Dermis lymphatic vessel endothelial cell (primary cell): ENCODE measurements at places on chromosomes 1 and 21. TPM values are rescaled to one million over a fixed set of nuclear protein-coding genes. Genes with fewer than 3 reads are reported as not detected.

GPR37L1 gene
- not detected in 2 replicates for total RNA-seq

IGFN1 gene
- total RNA-seq, result not detected in 2 replicates

MPZ gene
- 1.3 and 1.7 TPM in 2 replicates for total RNA-seq

TNFAIP8L2 gene
- total RNA-seq, result 0.11 TPM in 1 of 2 replicates, not detected in the other

SPSB1 gene
- total RNA-seq, result 20.7 and 59.5 TPM in 2 replicates

AMY1C gene
- total RNA-seq, result not detected in 2 replicates

FCGR2B gene
- not detected in 2 replicates for total RNA-seq

ZBED6 gene
- 15.5 and 18.1 TPM in 2 replicates for total RNA-seq

ANKRD65 gene
- 0.11 and 0.34 TPM in 2 replicates for total RNA-seq

PGLYRP4 gene
- total RNA-seq, result not detected in 2 replicates

HMGB4 gene
- total RNA-seq, result not detected in 2 replicates

CYP4A11 gene
- not detected in 2 replicates for total RNA-seq

RGS13 gene
- total RNA-seq, result not detected in 2 replicates

GCSAML gene
- 0.11 TPM in 1 of 2 replicates, not detected in the other for total RNA-seq

RER1 gene
- 41.5 and 49.7 TPM in 2 replicates for total RNA-seq

TARS2 gene
- total RNA-seq, result 6.1 and 10.7 TPM in 2 replicates

KRTAP12-2 gene
- not detected in 2 replicates for total RNA-seq

CHIA gene
- total RNA-seq, result not detected in 2 replicates

RUNX3 gene
- under 0.01 TPM in 1 of 2 replicates, not detected in the other for total RNA-seq

PGBD5 gene
- total RNA-seq, result under 0.01 and 0.09 TPM in 2 replicates

C1orf53 gene
- 1.9 and 4.8 TPM in 2 replicates for total RNA-seq

CFAP298 gene
- total RNA-seq, result 25.4 and 31.3 TPM in 2 replicates

C1orf226 gene
- total RNA-seq, result under 0.01 TPM in 2 replicates

KCNE2 gene
- total RNA-seq, result not detected in 2 replicates

DLGAP3 gene
- total RNA-seq, result not detected in 2 replicates

LRRC39 gene
- 0.34 and 0.43 TPM in 2 replicates for total RNA-seq

UBQLN4 gene
- 10.5 and 13.6 TPM in 2 replicates for total RNA-seq

GPR25 gene
- not detected in 2 replicates for total RNA-seq

RGS8 gene
- total RNA-seq, result under 0.01 TPM in 1 of 2 replicates, not detected in the other

FCGR3A gene
- total RNA-seq, result not detected in 2 replicates

CD1B gene
- total RNA-seq, result not detected in 2 replicates

OR4F16 gene
- total RNA-seq, result not detected in 2 replicates

FDPS gene
- total RNA-seq, result 350 and 458 TPM in 2 replicates

MTARC1 gene
- 6.0 and 7.0 TPM in 2 replicates for total RNA-seq

PEX11B gene
- 28.9 and 30.9 TPM in 2 replicates for total RNA-seq

TNFRSF4 gene
- total RNA-seq, result 1.2 and 1.7 TPM in 2 replicates

TEKT2 gene
- 0.33 and 0.34 TPM in 2 replicates for total RNA-seq

SH2D1B gene
- not detected in 2 replicates for total RNA-seq

LRRC53 gene
- not detected in 2 replicates for total RNA-seq

TRAF3IP3 gene
- total RNA-seq, result not detected in 2 replicates

EPRS1 gene
- 79.9 and 85.7 TPM in 2 replicates for total RNA-seq

KCND3 gene
- total RNA-seq, result 0.09 and 1.3 TPM in 2 replicates

PRKCZ gene
- 28.4 and 33.2 TPM in 2 replicates for total RNA-seq

PGD gene
- 48.8 and 52.2 TPM in 2 replicates for total RNA-seq

PLEKHN1 gene
- 0.11 and 0.17 TPM in 2 replicates for total RNA-seq

F11R gene
- 111 and 184 TPM in 2 replicates for total RNA-seq

KDF1 gene
- total RNA-seq, result not detected in 2 replicates

GJB4 gene
- not detected in 2 replicates for total RNA-seq

ASTN1 gene
- not detected in 2 replicates for total RNA-seq

SYT14 gene
- under 0.01 TPM in 1 of 2 replicates, not detected in the other for total RNA-seq

ELAVL4 gene
- under 0.01 TPM in 1 of 2 replicates, not detected in the other for total RNA-seq

RNU1-1 gene
- total RNA-seq, result under 0.01 and 8,230 TPM in 2 replicates

TSPEAR gene
- 0.26 and 0.54 TPM in 2 replicates for total RNA-seq
